ENCODE measurements at places on chromosomes 11 and 22. TPM values are rescaled to one million over a fixed set of nuclear protein-coding genes. Genes with fewer than 3 reads are reported as not detected.

The CWF19L2 gene
- 15.9 TPM for total RNA-seq

GRCh38 chr11:558503-558902, 2.0 kb downstream of the LMNTD2 start:
- no peak overlapping the region for H3K4me3 ChIP-seq
- H3K27me3 ChIP-seq, result peaks cover 28% of the 10 kb centered on the region
- no peak overlapping the region for H3K27ac ChIP-seq
- no peak for DNase-seq

DNA sequence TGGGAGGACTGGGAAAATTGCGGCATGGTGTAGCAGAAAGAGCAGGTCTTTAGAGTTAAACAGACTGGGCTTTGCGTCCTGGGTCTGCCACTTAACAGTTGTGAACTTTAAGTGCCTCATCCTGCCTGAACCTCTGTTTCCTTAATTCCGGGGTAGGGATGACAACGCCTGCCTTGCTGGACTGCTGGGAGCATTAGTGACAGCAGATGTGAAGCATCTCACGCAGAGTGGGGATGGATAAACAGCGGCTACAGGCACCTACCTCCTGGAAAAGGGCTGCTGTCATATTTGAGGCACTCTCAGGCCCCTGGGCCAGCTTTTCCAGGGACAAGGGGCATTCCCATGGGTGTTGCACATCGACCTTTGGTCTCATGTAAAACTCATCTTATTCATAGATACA, 572.2 kb downstream of the TBC1D22A start:
- H3K27me3 ChIP-seq, result peaks cover 5% of the 10 kb centered on the region
- no peak overlapping the region for H3K4me3 ChIP-seq
- peaks cover 19% of the 10 kb centered on the region for H3K36me3 ChIP-seq
- DNase-seq, result no peak

- no peaks in the 10 kb centered on the region for H3K4me1 ChIP-seq
- H3K36me3 ChIP-seq, result no peaks in the 10 kb centered on the region
- H3K27me3 ChIP-seq, result peaks cover 3% of the 10 kb centered on the region
- no peak overlapping the region for H3K4me3 ChIP-seq
- no peak overlapping the region for H3K27ac ChIP-seq
- no peak for DNase-seq
Observed at GRCh38 chr11:1051356-1052132, 15.0 kb upstream of the MUC6 start.

DNA sequence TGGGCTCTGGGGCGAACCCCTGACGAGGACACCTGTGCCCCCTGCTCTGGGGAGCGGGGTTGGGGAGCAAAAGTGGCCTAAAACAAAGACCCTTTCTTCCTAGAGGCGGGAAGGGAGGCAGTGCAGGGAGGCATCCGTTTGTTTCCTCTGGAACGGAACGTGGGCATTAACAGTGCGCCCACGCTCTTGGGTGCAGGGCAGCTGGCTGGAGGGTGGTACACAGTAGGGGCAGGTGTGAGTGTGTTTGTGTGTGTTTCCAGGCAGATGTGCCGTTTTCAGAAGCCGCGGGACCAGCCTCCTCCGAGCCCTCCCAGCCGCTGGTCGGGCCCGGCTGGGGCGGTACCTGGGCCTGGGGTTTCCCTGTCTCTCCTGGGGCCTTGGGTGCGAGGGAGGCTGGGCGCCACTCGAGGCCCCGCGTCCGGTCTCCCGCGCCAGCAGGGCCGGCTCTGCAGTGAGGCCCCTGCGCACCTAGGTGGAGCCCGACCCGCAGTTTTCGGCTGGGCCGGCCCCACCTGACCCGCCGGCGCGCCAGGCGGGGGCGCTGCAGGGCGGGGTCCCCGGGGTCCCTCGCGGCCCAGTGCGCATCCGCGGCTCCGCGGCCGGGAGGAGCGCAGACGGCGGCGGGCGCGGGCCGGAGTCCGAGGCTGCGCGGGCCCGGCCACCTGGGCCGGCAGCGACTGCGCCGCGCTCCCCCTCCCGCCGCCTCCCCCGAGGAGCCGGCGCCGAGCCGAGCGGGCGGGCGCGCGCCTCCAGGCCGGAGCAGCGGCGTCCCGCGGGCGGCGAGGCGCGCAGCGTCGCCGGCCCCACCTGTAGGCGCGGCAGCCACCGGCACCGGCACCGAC, 1252.7 kb downstream of the BRD1 start:
- peaks cover 14% of the 10 kb centered on the region for H3K4me1 ChIP-seq
- H3K36me3 ChIP-seq, result peaks cover 20% of the 10 kb centered on the region
- no peak overlapping the region for H3K27ac ChIP-seq
- DNase-seq, result peak; percentile 79
- H3K27me3 ChIP-seq, result peaks cover 19% of the 10 kb centered on the region
- H3K4me3 ChIP-seq, result peak overlapping the region; percentile 61

Data from WTC11 (cell line).